C1 segment of cervical spinal cord (tissue), 14 donors: ENCODE measurements at places on chromosomes 6 and 20.

- peak; percentile 56 for DNase-seq
These were observed 76.2 kb downstream of the LYRM2 start for GRCh38 chr6:89562093-89562973.

DNA sequence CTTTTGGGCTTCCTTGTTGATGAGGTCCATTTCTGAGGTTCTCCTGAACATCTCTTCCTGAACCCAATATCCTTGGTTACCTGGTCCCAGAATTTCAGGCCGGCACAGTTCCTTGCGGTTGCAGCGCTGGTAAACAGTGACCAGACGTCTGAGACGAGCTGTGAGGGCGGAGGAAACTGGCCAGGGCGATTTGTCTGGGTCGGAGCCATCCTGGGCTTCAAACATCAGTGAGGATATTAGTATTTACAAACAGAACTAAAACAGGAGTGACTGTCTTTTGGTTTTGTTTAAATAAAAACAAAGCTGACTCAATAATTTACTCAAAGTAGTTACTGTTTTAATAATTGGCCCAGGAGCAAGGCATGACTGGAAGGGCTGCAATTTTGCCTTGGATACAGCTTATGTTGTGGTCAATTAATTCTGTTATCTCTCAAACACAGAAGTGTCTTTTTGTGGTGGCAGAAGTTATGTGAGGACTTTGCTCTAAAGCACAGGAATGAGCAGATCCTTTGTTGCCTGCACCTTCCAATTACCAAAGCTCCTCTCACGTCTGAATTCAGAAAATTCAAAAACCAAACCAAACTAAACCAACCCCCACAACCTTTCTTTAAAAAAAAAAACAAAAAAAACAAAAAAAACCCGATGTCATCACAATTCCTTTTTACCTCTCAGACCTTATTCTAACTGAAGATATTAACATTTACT lies 58.7 kb upstream of the EMILIN3 start:
- no peak for DNase-seq

DNA sequence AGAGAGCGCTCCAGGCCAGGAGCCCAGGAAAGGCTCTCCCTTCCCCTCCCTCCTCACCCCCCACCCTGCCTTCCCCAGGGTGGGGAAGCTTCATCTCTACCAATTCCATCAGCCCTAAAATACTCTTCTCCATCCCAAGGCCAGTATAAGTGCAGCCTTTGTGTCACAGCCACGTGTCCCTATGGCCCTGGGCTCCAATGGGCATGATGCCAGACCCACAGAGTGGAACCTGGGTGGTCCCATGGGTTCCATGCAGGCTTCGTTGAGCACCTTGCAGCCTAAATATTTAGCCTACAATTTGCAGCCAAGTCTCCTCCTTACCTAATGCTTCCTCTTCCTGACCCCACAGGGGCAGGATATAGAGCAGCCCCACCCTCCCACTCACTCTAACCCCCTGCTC lies 976 bp upstream of the MATN4 start:
- no peak for DNase-seq

DNA sequence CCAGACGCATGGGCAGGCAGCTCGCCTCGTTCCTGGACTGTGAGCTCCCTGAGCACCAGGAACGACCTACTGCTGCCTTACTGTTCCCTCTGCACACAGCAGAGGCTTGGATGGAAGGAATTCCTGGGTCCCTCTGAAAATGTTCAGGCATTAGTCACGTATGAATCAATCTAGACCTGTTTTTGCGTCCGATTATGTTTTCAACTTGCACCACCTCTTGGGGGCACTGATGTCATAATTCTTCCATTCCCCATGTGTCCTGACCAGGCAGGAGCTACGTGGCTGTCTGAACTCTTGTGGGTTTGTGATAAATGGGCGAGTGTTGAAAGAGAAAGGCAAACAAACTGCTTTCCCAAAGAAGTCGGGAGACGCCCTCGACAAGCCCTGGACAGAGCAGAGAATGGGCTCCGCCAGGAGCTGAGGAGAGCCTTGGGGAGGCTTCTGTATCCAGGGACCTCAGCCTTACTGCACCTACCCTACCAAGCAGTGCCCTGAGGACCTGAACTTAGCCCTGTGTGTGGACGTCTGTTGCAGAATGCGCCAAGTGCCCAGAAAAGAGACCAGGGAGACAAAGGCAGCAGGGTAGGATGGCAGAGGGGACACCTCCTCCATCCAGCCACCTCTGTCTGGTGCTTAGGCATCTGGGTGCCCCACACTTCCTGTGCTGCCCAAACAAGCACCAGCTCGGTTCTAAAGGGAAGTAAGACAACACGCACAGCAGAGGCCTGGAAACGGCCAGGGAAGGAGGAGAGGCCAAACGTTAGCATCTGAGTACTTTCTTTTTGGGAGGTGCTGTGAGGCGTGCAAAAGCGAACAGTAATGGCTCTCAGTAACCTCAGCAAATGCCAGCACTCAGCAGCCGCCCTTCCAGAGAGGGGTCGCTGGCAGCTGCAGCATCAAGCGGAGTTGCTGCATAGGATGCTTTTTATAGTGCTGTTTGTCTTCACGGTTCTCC lies 124.2 kb downstream of the LY86 start:
- DNase-seq: no peak
